Lower leg skin (tissue), 4 donors: ENCODE measurements at places on chromosomes 16 and 17. TPM values are rescaled to one million over a fixed set of nuclear protein-coding genes. Genes with fewer than 3 reads are reported as not detected.

The FBRS gene
- 103 TPM for total RNA-seq

- no peak for DNase-seq
These were observed 3.7 kb upstream of the HEATR9 start for GRCh38 chr17:35872196-35872980.

GRCh38 chr17:55254375-55254774 lies 10.4 kb upstream of the HLF start:
- no peak for DNase-seq

GRCh38 chr16:661184-661821 lies 6.6 kb upstream of the RHOT2 start:
- no peak for DNase-seq

DNA sequence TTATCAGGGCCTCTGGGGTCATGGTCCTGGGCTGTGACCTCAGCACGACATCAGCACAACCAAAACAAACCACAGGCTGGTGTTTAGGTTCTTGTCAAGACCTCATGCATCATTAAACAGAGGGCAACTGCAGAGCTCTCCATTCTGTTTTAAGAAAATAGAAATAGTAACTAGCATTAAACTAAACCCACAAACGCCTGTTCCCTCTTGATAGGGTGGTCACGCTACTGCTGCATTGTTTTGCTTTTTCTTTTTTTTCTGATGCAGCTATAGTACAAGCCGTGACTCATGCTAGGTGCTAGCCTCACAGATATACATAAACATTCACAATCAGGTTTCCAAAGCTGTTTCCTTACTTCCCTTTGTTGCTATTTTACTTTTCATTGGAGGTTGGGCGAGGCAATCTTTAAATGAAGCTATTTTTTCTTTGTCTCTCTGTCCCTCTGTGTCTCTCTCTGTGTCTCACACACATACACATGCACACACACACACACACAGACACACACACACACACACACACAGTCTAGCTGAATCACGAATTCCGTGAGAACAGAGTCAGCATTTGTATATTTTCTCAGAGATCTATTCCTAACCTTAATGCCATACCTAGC lies 310.3 kb downstream of the CDH13 start:
- DNase-seq, result no peak

DNA sequence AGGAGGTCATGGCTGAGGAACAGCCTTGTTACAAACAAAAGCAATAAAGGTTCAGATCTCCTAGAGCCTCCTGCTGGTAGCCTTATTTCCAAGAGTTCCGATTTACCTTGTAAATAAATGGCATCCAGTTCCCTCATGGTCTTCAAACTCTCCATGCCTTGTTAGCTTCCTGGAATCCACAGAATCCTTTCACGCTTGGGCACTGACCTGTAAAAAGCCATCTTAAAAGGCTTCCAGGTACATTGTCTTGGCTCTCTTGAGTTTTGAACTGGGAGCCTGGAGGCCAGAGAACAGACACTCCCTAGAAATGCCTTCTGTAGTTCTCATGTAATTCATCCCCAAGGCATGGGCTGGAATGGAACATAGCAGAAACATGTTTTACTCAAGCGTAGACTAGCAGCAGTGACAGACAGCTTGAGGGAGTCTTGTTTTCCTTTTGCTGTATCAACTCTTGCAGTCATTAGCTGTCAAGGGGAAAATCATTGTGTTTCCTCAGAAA lies 207.9 kb downstream of the SNX29 start:
- DNase-seq, result no peak
